ENCODE measurements at places on chromosomes 13 and 19.
A peak's percentile ranks its signal among the peaks of the same experiment; 100 is the strongest.

- no peak for DNase-seq
Measured at GRCh38 chr13:93472814-93473296, 246.2 kb downstream of the GPC6 start.

DNA sequence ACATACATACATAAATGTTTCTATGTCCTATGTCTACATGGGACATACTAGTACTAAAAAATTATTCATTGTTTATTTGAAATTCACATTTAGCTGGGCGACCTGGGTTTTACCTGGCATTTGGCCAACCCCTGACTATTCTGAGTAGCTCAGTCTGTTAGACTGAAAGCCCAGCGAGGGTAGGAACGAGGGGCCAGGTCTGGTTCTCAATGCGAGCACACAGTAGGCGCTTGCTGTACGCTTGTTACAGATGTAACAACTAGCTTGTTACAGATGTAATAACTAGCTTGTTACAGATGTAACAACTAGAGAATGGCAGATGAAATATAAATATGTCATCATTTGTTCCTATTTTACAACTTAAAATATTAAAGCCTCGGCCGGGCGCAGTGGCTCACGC, 920 bp upstream of the ANO8 start:
- DNase-seq = no peak

DNA sequence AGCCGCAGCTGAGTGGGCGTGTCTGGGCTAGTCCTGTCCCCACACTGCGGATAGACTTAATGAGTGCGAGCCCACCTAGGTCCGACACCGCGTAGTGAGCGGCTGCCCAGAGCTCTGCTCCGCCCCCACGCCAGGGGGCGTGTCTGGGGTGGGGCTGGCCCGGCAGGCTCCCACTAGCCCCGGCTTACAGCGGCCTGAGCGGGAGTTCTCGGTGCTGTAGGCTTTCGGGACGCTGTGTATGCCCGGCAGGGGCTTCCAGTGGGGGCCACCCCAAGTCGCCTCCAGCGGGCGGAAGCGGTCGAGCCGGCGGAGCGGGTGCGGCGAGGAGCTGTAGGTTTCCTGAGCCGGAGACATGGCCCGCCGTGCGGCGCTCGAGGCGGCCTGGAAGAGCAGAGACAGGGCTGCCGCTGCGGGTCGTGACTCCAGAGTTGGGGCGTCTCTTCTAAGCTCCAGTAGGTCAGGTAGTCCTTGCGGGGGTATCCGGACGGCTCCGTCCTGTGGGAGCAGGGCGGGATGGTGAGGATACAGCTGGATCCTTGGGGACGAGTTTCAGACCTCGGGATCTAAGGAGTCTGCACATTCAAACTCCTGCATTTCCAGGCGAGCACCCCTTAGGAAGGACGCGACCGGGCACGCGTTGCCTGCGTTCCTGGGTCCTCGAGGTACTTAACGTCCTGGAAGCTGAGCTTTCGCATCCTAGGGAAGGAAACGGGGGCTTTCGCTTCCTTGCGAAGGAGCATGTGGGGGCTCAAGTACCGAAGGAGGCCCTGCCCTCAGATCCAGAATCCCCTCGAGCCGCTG, 1.2 kb downstream of the CGB7 start:
- DNase-seq = peak; percentile 28

GRCh38 chr19:28652765-28653164, 560.2 kb downstream of the UQCRFS1 start:
- DNase-seq = no peak

GRCh38 chr13:25978961-25979360, 72.9 kb downstream of the SHISA2 start:
- DNase-seq = no peak

DNA sequence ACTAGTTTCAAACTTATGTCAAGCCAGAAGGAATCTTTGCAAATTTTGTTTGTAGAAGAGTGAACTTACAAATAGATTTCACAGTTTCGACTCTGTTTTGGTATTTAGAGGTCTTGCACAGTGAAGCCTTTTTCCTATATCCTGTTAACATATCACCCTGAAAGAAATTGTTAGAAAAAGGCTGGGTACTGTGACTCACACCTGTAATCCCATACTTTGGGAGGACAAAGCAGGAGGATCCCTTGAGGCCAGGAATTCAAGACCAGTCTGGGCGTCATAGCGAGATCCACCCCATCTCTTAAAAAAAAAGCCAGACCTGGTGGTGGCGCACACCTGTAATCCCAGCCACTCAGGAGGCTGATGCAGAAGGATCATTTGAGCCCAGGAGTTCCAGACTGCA, 224.0 kb downstream of the GGACT start:
- no peak for DNase-seq

GRCh38 chr13:39370554-39370953, 232.4 kb downstream of the LHFPL6 start:
- DNase-seq = no peak

DNA sequence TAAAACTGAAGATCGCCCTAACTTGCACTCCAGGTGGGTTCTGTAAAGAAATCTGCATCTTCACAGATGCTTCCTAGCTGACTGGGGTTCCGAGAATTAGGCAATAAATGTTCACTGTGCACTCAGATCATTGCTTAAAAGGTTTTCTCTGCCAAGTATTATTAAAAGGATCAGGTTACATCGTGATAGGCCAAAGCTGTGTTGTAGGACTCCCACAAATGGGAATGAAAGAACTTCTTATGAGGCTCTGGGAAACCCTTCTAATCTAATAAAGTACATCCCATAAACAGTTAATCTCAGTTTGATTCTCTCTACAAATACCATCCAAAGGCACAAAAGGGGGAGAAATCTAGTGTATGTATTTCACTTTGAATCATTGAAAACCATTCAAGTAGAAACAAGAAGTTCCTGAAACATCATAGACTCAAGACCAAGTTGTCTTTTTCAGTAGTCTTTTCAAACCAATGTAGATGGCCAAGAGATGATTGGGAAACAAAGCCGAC, 7.1 kb upstream of the POU4F1 start:
- DNase-seq = no peak

DNA sequence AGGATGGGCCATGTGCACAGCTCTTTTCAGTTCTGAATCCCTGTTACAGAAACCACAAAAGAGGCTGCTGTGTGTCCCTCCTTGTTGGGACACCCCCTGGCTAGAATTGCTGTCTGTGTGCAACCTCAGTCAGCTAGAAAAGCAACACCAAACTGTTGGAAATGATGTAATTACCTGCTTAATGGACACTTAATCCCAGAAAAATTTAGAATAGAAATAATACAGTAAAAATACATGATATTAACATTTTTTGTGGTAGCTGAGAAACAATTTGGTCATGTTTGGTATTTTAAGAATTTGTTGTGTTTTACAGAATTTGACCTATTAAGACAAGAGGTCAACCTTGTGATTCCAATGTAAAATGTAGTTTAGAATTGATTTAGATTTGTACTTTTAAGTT, 46.8 kb downstream of the FAM124A start:
- no peak for DNase-seq

DNA sequence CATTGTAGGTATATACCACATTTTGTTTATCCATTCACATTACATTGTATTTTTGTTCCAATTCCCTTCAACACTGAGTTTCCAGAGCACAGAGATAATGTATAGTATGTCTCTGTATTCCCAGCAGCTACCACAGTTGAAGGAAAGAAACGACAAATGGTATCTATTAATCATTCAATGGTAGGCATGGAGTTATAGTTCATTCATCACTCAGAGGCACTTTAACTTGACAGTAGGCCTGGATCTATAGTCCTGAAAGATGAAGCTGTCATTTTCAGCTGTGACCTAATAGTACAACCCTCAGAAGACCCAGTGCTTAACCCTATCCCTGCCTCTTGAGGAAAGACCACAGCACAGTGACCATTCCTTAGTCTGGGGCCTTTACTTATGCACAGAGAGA, 163.0 kb upstream of the TMTC4 start:
- no peak for DNase-seq

Data from activated CD4-positive, alpha-beta T cell treated with anti-CD3 and anti-CD28 coated beads, Interleukin-2, amount 50 U/mL, for 16 hours (primary cell).